ENCODE measurements at places on chromosomes 4 and X. TPM values are rescaled to one million over a fixed set of nuclear protein-coding genes. Genes with fewer than 3 reads are reported as not detected.

GAGE1 gene
- total RNA-seq: not detected

FGB gene
- total RNA-seq: 0.94 TPM

GPM6B gene
- 2.3 TPM for total RNA-seq

RHOXF1 gene
- total RNA-seq: not detected

ADRA2C gene
- 3.5 TPM for total RNA-seq

ART3 gene
- total RNA-seq: not detected

GPC3 gene
- total RNA-seq: 25.0 TPM

MGARP gene
- 0.71 TPM for total RNA-seq
